ENCODE measurements at places on chromosomes 12 and 14.

DNA sequence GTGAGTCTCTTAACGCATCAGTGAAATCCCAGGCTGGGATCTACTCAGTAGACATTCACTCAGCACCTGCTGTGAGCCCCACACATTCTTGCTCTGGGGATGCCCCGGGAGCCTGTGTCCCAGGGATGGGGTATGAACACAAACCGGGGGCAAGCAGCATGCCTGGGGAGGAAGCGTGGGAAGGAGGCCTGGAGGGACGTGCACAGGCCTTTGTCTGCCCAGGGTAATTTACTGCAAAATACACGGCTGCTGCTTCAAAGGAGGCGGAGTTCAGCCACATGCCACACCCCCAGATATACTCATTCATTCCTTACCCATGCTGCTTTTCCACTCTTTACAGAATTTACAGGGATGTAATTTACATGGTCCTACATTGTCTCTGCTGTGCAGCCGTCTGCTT, 187.8 kb downstream of the ADGRD1 start:
- DNase-seq, result no peak

GRCh38 chr14:91417983-91418386, 365 bp upstream of the CCDC88C start:
- no peak for DNase-seq

- DNase-seq, result no peak
These were observed 36.7 kb upstream of the FERMT2 start for GRCh38 chr14:52987514-52987913.

DNA sequence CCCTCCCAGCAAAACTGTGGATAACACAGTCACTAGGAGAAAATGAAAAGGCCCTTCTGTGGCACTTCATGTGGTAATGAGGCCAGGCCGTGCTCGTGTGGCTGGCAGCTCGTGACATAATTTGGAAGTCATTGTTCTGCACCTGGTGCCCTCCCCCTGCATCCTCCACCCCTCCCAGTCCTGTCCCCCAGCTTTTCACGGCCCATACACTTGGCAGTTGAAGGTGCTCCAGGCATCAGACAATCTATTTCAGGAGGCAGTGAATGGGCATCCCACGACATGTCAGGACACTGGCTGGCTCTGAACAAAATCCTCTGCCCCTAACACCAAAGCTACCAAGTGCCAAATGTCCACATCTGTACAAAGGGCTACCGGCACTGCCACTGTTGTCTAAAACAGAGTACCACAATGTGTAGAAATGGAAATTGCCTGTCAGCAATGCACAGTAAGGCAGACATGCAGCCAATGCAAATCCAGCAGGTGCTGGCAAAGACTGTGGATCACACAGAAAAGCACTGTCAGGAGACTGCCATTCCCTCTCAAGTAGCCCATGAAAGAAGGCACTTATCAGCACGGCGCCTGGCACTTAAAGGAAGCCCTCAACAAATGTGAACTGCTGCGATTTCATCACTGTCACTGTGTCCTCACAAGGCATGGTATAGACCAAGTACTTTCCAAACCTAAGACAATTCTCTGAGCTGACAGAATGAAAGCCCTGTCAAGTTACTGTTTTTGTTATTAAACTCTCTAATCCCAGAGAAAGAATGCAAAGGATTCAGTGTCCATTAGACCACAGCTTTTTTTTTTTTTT, 39.1 kb downstream of the CORO1C start:
- DNase-seq, result no peak

- no peak for DNase-seq
These were observed 320.2 kb upstream of the SFSWAP start for GRCh38 chr12:131390412-131391334.

DNA sequence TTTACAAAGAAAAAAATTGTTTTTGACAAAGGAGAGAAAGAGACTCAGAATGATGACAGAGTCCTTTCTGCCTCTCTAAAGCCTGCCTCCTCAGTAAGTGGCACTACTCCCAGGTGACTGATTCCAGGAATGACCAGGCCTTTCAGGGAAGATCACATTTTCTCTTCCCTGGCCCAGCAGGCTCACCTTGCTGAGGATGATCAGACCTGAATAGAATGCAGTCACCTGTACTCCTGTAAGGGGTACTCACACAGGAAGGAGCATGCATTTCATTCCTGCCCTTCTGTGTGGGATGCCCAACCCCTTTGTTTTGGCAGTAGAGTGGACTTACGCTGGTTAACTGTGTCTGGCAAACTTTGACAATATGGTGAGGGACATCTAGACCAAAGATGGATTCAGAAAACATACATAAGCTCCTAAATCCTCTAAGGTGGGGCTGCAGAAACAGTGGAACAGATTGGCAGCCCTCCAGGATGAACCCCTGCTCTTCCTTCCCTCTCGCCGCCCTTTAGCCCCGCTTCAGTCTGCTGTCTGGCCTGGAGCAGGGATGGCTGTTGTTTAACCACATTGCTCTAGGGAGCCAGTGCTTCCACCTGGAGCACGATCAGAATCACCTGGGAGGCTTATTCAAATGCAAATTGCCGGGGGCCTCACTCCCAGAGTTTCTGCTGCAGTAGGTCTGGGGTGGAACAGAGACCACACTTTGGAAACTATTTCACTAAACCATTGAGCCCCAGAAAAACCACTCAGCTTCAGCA, 29.8 kb downstream of the ERG28 start:
- DNase-seq, result no peak

DNA sequence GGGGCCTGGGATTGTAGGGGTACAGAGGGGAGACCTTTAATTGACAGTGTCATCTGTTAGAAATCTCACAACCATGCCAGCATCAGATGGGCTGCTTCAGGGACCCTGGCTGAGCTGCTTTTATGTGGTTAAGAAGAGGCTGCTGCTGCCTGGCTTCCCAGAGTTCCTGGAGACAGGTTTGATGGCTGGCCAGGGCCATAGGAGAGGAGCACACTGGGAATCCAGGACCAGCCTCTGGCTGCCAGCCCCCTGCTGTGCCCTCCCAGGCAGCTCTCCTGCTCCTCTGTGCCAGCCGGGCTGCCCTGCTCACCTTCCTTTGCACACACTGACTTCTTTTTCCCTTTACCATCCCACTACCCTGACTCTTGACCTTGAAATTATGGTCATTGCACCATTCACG, 507 bp upstream of the KRT73 start:
- no peak for DNase-seq

- no peak for DNase-seq
These were observed 73.3 kb upstream of the PLEKHG7 start for GRCh38 chr12:92629349-92630065.

GRCh38 chr12:13091832-13092231, 11.6 kb downstream of the GSG1 start:
- no peak for DNase-seq

- DNase-seq, result no peak
These were observed 132.3 kb downstream of the TMEM30B start for GRCh38 chr14:61148742-61149350.

GRCh38 chr14:100191584-100192249, 32.3 kb upstream of the DEGS2 start:
- no peak for DNase-seq

GRCh38 chr12:50246873-50247612, 36.3 kb downstream of the LIMA1 start:
- no peak for DNase-seq

GRCh38 chr12:51475543-51475942, 50.9 kb downstream of the SLC4A8 start:
- no peak for DNase-seq

- no peak for DNase-seq
These were observed 40.4 kb downstream of the CAPS2 start for GRCh38 chr12:75289753-75290152.

GRCh38 chr12:8038659-8039114, 6.2 kb downstream of the FOXJ2 start:
- DNase-seq, result no peak

- DNase-seq, result no peak
These were observed 556.6 kb downstream of the TRHDE start for GRCh38 chr12:72828662-72829324.

GRCh38 chr12:113770389-113770865, 195.7 kb downstream of the RBM19 start:
- no peak for DNase-seq
